Body of pancreas (tissue), 4 donors: ENCODE measurements at places on chromosomes 1 and 21.

DNA sequence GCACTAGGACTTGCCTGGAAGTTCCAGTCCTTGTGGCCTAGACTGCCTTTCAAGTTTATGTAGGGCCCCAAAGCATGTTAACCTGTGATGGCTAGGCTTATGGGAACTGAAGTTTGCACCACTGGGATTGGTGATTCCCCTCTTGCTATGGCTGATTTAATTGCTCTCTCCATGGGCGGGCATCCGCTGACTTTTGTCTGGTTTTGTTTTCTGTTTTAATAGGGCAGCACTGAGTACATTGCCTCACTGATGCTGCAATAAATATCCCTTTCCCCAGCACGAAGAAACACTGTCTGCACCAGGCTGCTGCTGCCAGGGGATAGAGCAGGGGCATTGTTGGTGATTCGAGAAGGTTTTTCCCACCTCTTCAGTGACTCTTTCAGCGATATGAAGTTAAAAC, 73.3 kb upstream of the PDE4B start:
- no peak for DNase-seq

GRCh38 chr1:33072707-33073106, 8.2 kb upstream of the AZIN2 start:
- no peak for DNase-seq

DNA sequence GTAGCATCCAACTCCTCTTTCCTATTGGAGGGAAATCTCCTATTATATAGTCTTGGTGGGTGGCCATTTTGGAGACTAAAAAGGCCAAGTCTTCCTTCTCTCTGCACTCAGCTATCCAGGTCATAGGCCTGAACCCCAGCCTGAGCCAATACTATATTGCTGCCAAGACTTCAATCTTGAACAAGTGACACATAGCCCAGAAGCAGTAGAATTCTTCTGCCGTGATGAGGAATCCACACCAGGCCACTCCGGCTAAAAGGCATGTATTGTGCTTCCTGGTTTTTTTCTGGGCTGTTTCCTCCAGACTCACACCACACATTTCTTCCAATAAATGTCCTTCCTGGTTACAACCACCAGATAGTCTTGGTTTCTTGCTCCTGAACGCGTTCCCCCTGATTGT, 43.0 kb downstream of the ATF3 start:
- no peak for DNase-seq

GRCh38 chr21:32426592-32427051, 14.1 kb downstream of the EVA1C start:
- DNase-seq = no peak

GRCh38 chr1:167423684-167424619, 94.4 kb downstream of the CD247 start:
- no peak for DNase-seq

DNA sequence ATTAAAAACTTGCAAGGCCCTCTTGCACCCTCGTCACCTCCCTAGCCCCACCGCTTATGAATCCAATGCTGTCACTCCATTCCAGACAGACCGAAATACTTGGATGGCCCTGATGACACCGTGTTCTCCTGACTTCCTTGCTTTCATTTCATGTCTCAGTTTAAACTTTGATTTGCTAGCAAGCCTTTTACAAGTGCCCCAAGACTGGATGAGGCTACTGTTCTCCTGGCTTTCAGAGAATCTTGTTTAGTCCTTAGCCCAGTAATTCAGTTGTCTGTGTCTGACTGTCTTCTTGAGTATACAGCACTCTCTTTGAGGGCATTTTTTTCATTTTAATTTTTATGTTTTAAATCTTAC, 824 bp upstream of the IFI44L start:
- no peak for DNase-seq

DNA sequence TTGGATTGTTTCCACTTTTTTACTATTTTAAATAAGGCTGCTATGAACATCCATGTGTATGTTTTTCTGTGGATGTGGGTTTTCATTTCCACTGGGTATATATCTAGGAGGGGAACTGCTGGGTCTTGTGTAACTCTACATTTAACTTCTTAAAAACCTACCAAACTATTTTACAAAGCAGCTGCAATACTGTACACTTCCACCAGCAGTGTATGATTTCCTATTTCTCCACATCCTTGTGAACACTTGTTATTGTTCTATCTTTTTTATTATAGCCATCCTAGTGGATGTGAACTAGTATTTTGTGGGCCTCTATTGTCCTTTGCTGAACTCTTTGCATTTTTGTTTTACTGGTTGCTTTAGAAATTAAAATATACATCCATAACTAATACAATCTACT, 33.4 kb downstream of the DIPK1A start:
- DNase-seq = no peak

DNA sequence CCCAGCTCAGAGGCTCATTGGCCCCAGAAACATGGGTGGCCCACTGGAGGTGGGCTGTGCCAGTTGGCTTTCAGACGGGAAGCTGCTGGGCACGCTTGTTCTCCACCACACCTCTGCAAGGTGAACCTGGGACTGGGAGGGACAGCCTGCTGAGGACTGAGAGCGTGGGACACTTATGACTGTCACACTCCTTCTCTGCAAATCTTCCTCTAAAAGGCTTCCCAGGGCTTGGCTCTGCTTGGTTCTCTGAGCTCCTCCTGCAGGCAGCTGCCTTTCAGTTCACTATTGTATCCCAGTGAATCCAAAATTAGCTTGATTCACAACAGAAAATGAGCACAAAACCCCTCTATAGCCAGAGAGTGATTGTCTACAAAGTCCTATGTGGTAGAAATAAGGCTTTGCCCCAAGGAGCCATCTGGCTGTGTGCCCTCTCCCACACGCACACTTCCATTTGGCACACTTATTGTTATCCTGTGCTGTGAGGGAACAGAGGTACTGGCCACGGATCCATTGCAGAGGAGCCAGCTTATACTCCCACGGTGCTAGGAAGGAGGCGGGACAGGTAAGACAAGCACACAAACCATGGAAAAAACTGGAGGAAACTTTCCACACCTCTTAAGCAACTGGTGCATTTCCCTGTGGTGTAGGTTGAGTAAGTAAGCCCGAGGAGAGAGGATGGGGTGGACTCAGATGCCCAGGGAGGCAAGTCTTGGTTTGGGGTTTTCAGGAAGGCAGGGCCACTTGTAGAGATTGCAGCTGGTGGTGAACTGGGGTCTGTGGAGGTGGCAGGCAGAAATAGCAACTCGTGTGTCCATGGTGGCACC, 18.9 kb upstream of the BTG2 start:
- peak; percentile 69 for DNase-seq

DNA sequence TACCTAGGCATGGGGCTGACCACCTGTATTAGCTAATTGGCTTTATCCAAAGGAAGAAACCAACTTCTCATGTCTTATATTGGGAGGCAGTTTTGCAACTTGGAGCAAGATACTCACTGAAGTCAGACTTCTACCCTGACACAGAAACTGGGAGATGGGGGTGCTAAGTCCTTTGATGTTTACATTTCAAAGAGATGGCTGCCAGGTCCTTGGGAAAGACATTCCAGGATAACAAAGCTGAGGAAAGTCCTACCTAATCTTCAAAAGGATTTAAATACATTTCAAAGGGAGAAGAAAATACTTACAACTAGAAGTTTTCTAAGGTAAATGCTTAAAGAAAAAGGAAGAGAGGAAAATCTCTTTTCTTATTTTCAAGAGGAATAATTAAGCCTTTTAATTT, 62.1 kb downstream of the FH start:
- no peak for DNase-seq

DNA sequence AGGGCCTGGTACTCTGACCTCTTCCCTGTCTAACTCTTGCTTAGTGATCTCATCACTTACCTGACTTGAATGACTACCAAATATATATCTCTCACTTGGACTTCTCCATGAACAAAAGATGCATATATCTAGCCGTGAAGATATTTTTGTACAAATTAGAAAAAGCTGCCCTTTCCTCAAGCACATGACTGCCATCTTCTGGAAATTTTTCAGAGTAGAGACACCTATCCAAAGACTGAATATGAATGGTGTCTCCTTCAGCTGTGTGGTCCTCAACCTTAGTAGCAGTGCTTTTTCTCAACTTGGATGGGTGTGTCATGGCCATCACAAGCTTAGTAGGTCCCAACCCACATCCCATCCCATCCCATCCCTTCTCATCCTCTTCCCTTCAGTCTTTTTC, 142.3 kb downstream of the DNM3 start:
- no peak for DNase-seq

GRCh38 chr1:64911326-64911725, 55.0 kb downstream of the JAK1 start:
- DNase-seq = no peak

GRCh38 chr1:19643602-19644394, at the start of gene NBL1:
NBL1 (plus strand) TSS chr1:19644311; CDS start chr1:19655031, 10,720 bp downstream.
- DNase-seq = peak; percentile 41

DNA sequence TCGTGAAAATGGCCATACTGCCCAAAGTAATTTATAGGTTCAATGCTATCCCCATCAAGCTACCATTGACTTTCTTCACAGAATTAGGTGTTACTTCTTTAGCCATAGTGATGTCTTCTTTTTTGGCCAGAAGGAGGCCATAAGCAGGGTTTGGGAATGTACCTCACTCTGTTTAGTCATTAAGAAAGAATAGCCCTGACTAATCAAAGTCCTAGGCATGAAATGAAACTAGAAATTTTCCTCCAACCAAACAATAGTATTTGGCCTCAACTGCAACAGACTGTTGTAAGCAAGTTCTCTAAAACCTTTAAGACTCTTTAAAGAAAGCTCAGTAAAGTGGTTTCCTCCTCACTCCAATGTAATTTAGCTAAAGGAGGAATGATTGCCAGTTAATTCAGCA, 163.9 kb downstream of the AKT3 start:
- no peak for DNase-seq

DNA sequence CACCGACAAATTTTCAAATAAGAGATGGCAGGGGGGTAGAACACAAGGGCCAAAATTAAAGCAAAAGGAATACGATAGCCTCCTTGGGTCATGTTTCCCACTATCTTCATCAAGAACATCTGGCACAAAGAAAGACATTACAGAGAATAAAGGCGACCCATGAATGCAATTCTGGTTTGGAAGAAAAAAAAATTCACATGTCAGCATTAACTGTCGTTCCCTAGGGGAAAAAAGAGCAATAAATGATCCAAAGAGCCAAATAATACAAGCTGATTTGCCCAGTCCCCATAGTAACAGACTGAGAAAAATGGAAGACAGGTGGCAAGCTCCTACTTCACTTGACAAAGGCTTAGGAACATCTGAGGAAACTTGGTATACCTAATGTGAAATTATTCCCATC, 4.5 kb downstream of the STIL start:
- no peak for DNase-seq

- no peak for DNase-seq
These were observed 393.2 kb downstream of the COL11A1 start for GRCh38 chr1:102715150-102715549.

GRCh38 chr1:110964455-110964903, 757 bp upstream of the LRIF1 start:
- no peak for DNase-seq

GRCh38 chr1:179754041-179754624, 11.0 kb downstream of the FAM163A start:
- DNase-seq = no peak

GRCh38 chr1:82343381-82343780, 542.6 kb downstream of the ADGRL2 start:
- DNase-seq = no peak

DNA sequence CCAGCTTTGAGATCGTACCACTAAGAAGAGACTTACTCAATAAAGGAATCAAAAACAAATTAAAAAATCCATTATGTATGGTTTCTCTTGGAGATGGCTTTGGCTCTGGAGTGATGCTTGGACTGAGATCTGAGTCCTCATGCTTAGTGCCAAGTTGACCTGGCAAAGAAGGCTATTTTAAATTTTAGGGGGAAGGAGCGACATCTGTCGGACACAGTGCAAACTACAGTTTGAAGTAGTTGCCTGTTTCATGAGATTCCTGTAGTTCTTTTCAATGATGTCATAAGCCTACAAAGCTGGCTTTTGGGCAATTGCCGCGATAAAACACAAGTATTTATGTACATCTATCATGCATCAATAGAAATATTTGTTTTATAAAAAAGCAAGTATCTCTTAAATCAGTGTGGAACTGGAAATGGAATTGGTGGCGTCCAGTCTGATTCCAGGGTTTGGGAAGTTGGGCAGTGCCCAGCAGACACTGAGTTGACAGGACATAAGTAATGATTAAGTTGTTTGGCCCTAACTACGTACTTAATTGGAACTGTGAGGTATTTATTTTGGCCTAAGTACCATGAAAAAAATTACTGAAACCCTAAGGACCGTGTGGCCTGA, 50.0 kb downstream of the TBCE start:
- DNase-seq = peak; percentile 68

GRCh38 chr1:167121375-167122120, 27.7 kb downstream of the STYXL2 start:
- DNase-seq = peak; percentile 51

GRCh38 chr1:169538998-169539871, 47.0 kb downstream of the F5 start:
- DNase-seq = no peak

GRCh38 chr1:217048104-217048707, 325.0 kb upstream of the ESRRG start:
- DNase-seq = no peak

- DNase-seq = no peak
These were observed 133.1 kb upstream of the NFIA start for GRCh38 chr1:60949154-60949825.

GRCh38 chr1:182807907-182808306, 18.3 kb downstream of the NPL start:
- DNase-seq = no peak

DNA sequence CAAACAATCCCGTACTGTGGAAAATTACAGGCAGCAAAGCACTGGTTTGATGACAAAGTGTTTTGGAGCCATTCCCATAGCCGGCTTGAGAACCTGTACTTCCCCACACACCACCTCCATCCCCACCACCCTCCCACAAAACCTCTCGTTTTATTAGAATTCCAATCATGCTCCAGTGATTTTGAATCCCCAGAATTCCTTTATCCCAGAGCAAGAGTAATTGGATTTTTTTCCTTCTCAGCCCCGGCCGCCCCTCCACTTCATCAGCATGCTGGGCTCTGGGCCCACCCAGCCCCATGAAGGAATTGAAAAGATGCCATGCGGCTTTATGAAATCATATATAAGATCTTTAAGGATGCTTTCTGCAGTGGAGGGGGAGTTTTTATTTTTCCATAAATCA, 136.6 kb downstream of the OMA1 start:
- DNase-seq = no peak

DNA sequence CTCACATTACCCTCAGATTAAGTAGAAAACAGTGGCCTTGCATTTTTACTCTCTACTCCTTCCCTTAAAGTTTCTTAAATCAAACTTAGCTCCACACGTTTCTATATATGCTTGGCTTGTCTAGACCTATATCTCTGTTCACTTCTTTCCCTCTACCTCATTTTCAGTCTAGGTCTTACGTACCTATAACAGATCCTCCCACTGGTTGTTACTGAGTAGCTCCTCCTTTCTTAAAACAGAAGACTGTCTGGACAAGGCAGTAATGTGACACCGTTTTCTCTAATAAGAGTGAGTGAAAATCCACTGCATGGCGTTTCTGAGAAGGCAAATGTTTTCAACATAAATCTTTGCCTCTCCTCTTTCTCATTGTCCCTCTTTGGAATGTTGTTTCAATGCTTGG, 211.7 kb upstream of the POGK start:
- DNase-seq = no peak
